Stimulated activated CD8-positive, alpha-beta memory T cell treated with anti-CD3 and anti-CD28 coated beads, Interleukin-15, amount 100 ng/mL, for 4 hours (primary cell): ENCODE measurements at places on chromosomes 16 and 17.

GRCh38 chr17:49401971-49402611 is 12.6 kb downstream of the PHB1 start:
- DNase-seq: no peak

- DNase-seq: no peak
These were observed 26.0 kb upstream of the HNF1B start for GRCh38 chr17:37770631-37771518.

- no peak for DNase-seq
These were observed 22.5 kb upstream of the C16orf78 start for GRCh38 chr16:49351096-49351487.

DNA sequence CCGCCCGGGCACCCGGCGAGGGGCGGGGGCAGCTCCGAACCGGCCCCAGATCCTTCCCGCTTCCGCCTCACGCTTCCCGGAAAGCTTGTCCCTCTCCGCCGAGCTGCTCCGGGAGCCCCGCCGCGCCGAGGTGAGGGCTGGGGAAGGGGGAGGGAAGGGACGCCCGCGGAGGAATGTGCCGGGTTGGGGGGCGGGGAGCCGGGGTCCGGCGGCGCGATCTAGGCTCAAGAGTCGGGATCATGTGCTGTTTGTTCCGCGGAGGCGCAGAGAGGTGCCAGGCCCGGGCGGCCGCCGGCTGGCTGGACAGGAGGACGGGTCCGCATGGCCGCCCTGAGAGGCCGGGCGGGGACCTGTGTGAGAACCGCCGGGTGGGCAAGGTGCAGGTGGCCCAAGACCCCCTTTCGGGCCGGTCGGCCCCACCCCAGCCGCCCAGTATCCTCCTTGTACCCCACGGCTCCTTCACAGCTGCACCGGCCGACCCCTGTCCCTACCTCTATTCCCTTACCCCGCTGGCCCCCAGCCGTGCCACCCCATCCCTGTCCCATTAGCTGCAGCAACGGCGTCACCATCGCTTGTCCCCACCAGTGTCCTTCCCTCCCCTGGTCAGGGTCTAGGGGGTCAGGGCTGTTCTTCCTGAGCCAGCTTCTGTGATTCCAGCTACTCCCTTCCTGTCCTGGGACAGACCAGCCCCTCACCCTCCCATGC is 429 bp downstream of the KIF1C start:
- no peak for DNase-seq

- no peak for DNase-seq
These were observed 154.2 kb downstream of the KCNJ12 start for GRCh38 chr17:21530311-21530710.

DNA sequence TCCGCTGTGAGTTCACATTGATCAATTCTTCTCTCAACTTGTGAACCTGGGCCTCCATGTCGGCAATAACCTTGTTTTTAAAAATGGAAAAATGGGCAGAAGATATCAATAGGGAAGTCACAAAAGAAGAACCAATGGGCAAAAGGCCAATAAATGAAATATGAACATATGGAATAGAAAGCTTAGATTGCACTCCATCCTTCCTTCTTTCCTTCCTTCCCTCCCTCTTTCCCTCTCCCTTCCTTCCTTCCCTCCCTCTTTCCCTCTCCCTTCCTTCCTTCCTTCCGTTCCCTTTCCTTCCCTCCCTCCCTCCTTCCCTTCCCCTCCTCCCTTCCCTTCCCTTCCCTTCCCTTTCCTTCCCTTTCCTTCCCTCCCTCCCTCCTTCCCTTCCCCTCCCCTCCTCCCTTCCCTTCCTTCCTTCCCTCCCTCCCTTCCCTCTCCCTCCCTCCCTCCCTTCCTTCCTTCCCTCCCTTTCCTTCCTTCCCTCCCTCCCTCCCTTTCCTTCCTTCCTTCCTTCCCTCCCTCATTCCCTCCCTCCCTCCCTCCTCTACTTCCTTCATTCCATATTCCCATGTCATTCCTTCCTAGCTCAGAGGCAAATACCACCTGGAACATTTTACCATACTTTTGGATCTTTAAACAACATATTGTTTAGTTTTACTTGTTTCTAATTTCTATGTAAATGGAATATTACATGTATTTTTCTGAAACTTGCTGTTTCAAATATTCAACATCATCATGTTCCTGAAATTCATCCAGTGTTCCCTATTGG is 290.7 kb upstream of the AXIN2 start:
- DNase-seq: no peak

DNA sequence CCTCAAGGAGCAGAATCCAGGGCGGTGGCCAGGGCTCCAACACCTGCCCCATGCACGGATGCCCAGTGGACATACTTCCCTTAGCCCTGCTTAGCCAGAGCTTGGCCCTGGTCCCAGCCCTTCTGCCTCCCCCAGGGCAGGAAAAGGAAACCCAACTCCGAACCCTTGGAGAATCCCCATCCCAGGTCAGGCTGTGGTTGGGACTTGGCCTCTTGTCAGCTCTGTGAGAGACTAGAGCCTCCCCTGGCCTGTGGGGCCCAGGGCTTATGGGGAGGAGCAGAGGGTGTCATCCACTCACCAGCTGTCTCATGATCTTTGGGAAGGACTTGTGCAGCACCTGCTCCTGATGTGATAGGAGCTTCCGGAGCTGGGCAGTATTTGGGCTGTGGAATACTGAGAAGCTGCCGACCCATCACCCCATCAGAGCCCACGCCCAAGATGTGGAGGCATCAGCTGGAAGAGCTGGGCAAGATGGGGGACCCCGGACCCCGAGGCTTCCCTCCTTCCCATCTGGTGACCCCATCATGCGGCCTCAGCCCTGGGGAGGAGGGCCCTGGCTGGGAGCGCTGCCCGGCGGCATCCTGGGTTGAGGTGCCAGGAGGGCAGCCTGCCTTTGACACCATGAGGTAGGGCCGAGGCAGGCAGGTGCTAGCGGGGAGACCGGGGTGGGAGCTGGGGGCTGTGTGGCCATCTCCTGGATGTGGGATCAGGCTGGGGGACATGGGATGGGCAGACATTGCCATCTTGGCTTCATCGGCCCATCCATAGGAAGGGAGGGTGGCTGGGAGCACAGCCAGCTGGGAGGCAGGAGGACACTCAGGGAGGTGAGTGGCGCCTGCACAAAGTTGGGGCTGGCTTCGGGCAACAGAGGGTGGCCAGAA is 45.1 kb downstream of the TNFRSF13B start:
- DNase-seq: no peak

DNA sequence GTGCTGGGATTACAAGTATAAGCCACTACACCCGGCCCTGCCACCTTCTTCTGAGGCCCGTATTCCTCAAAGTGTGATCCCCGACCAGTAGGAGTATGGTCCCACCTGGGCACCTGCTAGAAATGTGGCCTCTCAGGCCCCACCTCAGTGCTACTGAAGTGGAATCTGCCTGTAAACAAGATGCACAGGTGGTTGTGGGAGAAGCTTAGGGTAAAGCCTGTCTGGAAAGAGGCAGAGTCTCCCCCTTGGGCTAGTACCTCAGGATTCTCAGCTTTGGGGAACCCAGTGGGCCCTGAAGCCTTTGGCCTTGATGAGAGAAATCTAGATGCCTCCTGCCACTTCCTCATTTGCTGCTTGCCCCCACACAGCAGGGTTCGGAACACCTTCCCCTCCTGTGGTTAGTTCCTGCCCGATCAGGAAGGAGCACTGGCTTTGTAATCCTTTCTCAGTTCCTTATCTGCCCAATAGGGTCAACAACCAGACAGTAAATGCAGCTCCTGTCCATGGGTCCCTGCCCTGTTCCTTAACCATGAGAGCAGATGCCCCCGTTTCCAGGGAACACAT is 25.2 kb downstream of the TK2 start:
- no peak for DNase-seq
